CD4-positive, alpha-beta T cell treated with Interleukin-4 for 4 hours (primary cell): ENCODE measurements at places on chromosomes 16 and 17.

GRCh38 chr16:53511403-53512280 is 8.6 kb upstream of the AKTIP start:
- DNase-seq: no peak

DNA sequence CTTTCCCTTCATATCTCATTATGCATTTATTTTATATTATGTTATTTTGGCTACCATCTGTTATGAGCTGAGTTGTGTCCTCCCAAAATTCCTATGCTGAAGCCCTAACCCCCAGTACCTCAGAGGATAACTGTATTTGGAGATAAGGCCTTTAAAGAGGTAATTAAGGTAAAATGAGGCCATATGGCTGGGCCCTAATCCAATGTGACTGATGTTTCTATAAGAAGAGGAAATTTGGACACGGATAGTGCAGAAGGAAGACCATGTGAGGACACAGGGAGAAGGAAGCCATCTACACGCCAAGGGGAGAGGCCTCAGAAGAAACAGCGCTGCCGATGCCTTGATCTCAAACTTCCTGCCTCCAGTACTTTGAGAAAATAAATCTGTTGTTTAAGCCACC is 557.7 kb upstream of the CDH5 start:
- DNase-seq: no peak

DNA sequence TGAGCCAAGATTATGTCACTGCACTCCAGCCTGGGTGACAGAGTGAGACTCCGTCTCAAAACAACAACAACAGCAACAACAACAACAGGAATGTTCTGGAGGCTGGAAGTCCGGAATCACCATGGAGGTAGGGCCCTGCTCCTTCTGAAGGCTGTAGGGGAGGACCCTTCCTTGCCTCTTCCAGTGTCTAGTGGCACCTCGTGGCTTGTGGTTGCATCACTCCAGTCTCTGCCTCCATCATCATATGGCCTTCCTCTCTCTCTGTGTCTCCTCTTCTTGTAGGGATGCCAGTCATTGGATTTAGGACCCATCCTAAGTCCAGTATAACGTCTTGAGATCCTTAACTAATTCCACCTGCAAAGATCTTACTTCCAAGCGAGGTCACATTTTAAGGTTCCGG is 14.0 kb downstream of the NAGPA start:
- no peak for DNase-seq

- no peak for DNase-seq
These were observed 562 bp downstream of the PPL start for GRCh38 chr16:4936181-4936990.
